ENCODE measurements at places on chromosomes 6 and 20.

DNA sequence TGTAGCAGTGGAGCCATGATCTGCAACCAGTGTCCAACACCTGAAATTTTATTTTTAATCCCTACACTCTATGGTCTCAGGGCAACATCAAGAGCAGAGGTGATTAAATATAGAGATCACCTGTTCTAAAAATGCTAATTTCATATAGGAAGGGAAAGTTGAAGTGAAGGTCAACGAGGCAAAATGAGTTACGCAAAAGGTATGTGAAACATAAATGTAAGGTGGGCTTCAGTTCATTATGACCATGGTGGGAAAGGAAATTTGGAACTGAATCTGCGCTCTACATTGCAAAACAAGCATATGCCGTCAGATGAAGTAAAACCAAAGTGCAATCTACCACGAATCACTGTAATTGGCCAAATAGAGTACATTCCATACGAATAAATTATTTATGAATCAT lies 35.2 kb upstream of the STMND1 start:
- no peak for DNase-seq

GRCh38 chr20:48105526-48105925 lies 320.2 kb upstream of the SULF2 start:
- DNase-seq: no peak

DNA sequence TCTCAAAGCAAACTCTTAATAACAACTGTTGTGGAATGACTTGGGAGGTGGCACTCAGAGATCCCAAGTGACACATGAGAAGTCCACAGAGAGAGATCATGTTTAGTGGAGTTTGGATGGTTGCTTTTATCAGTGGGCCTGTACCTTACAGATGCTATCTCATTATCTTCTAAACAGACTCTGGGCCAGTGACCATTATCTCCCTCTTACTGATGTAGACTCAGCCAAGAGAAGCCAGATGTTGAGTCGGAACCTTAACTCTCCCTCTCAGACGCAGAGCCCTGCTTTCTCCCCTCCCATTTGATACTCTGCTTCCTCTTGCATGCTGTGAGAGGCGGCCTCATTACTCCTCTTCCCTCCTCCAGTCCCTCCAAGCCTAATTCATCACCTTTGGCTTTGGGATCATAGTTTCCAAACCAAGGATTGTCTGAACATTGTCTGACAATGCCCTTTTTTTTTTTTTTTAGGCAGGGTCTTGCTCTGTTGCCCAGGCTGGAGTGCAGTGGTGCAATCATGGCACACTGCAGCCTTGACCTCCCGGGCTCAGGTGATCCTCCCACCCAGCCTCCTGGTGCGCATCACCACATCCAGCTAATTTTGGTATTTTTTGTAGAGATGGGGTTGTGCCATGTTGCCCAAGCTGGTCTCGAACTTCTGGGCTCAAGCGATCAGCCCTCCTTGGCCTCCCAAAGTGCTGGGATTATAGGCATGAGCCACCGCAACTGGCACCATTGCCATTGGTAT lies 4.5 kb upstream of the DDR1 start:
- no peak for DNase-seq

DNA sequence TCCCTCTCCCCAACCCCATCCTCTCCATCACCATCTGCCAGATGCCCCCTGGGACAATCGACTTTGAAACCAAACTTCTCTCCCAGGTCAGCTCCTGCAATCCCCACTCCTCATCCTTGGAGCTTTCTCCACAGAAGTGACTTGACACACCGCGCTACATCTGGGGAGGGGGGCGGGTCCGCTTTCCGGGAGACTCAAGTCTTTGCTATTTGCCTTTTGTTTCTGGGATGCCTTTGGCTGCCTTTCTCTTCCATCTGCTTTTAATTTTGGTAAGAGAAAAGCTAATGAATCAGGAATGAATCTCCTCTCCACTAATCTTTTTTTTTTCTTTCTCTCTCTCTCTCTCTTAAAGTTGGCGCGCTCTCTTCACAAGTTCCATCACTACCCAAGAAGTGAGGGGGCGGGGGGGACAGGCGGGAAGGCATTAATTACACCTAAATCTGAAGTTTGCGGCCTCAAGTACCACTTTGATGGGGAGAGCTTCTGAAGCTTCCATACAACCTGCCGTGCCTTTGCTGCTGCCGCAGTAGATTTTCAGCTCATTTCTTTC lies 664 bp upstream of the TPBG start:
- no peak for DNase-seq

DNA sequence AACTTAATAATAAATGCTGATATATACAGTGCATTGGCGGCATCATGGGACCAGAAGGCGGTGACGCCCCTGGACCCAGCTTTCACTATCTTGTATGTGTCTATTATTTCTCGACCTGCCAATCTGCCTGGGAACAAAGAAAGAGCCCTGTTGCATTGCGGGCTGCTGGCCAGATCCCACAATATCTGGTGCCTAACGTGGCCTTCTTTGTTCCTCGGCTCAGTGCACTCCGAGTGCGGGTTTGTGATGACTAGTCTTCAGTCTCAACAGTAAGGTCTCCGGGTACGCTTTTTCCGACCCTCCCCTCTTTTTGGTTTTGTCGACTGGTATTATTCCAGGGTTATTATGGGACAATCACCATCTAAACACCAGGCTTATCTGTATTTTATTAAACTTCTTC lies 291.5 kb downstream of the TBC1D32 start:
- no peak for DNase-seq

- no peak for DNase-seq
These were observed 103.9 kb upstream of the EMILIN3 start for GRCh38 chr20:41470362-41471095.

- DNase-seq: no peak
These were observed 149.7 kb upstream of the ENPP5 start for GRCh38 chr6:46320505-46320904.

Data from activated CD8-positive, alpha-beta memory T cell treated with anti-CD3 and anti-CD28 coated beads for 4 hours (primary cell).